ENCODE measurements at places on chromosomes 11 and 22.

- no peak for DNase-seq
Measured at GRCh38 chr11:96114178-96115064, 190.5 kb upstream of the MTMR2 start.

GRCh38 chr11:32073644-32074026 lies 17.2 kb upstream of the RCN1 start:
- DNase-seq: no peak

DNA sequence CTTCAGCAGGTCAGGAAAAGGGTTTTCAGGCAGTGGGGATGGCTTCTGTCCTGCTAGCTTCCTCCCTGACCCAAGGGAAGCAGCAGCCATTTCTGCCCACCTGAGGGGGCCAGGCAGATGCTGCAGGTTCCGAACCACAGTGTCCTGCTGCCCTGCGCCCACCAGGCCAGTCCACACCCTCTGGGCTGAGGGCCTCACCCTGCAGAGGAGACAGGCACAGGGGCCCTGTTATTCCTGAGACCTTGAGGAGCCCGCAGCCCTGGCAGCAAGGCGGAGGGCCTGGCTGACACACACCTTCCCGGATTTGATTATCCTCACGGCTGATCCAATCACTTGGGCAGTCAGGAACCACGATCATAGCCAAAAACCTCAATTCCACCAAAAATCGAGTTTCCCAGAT lies 725.8 kb downstream of the BRD1 start:
- no peak for DNase-seq

GRCh38 chr22:25127318-25127717 lies 72.3 kb upstream of the CRYBB3 start:
- DNase-seq: no peak

GRCh38 chr22:47133061-47133969 lies 370.9 kb downstream of the TBC1D22A start:
- DNase-seq: no peak

DNA sequence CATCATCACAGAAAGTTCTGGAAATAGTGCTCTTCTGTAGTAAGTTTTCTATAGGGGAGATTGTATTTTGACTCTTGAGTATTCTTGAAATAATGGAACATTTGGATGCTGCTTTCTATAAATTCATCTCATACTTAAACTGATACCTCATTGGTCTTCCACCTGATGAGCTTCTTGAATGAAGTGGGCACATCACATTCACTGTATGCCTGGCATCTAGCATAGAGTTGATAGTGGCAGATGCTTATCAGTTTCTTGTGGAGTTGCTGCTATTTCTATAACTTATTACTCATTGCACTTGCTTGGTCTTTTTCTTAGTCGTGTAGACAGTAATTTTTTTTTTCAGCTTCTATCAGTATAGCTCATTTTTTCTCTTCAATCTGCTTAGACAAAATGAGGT lies 5.4 kb downstream of the ATXN10 start:
- no peak for DNase-seq

- no peak for DNase-seq
Measured at GRCh38 chr22:44409974-44410316, 88.1 kb downstream of the RTL6 start.

DNA sequence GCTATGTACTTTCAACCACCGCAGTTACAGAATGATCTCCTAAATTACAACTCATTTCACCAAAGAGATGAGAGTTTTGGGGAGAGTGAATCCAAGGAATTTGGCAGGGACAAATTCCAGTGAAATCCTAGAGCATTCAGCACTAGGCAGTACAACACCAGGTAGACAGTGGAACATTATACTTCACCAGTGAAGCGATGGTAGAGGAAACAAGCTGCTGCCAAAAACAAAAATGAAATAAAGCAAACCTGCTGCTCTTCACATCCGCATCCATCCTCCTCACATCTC lies 16.9 kb downstream of the SMCO4 start:
- no peak for DNase-seq

- no peak for DNase-seq
Measured at GRCh38 chr11:91326751-91327150, 897.9 kb upstream of the FAT3 start.

DNA sequence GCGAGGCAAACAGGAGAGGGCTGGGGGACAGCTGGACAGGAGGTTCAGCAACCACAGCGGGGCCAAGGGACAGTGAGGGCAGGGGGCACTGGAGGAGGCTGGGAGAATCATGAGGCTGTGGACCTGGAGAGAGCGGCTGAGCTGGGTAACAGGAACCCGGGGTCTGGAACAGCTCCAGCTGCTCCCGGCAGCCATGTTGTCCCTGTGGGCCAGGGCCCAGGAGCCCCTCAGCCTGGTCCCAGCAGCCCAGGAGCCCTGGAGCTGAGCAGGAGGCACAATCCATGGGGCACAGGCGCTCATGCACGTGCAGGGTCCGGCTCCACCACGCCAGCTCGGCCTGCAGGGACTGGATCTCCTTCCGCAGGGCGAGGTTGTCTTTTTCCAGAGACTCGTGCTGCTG lies 7.4 kb downstream of the BATF2 start:
- no peak for DNase-seq

- no peak for DNase-seq
Measured at GRCh38 chr11:94153320-94153719, 24.7 kb downstream of the PANX1 start.

DNA sequence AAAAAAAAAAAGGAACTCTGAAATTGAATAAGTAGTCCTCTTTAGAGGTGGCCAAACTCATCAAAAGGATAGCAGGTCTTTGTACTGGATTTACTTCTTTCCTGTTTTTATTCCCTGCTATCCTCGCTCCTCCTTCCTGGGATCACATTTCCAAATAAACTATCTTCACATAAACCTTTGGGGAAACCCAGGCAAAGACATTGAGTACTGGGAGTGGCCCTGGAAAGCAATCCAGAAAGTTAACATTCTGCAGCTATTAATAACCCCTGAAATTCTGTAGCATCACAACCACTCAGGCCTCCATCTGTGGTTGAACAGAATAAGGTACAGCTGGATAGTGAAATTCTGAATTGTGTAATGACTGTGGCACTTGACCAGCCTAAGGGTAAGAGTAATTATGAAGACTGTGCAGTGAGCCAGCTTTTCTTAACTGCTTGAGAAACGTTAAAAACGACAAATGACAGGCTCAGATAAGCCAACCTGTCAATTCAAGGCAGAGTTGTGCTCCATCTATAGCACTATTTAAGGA lies 58.8 kb downstream of the ISX start:
- DNase-seq: no peak

GRCh38 chr22:47850644-47851151 lies 1088.2 kb downstream of the TBC1D22A start:
- DNase-seq: no peak

DNA sequence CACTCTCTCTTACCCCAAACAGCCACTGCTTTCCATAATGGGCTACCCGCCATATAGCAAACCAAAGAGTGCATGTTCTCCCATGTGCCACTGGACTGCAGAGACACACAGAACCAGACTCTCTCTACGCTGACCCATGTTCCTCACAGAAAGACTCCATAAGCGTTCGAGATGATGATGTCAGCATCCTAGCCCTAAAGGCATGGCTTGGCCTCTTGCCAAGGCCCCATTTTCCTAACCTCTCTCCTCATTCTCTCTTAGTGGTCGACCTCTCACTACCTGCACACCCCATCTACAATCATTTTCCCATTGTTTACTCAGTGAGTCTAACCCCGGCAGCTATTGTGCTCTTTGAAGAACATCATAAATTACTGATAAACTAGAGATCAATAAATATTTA lies 4.9 kb downstream of the NDUFC2 start:
- DNase-seq: no peak

- no peak for DNase-seq
Measured at GRCh38 chr22:33389936-33390335, 331.8 kb upstream of the SYN3 start.

GRCh38 chr22:37267661-37268413 lies 14.5 kb upstream of the CYTH4 start:
- no peak for DNase-seq

Data from stimulated activated CD4-positive, alpha-beta T cell treated with anti-CD3 and anti-CD28 coated beads, Interleukin-1b, Interleukin-23, amount 100 ng/mL, for 1 hour (primary cell).